ENCODE measurements at places on chromosomes 6 and 20.

DNA sequence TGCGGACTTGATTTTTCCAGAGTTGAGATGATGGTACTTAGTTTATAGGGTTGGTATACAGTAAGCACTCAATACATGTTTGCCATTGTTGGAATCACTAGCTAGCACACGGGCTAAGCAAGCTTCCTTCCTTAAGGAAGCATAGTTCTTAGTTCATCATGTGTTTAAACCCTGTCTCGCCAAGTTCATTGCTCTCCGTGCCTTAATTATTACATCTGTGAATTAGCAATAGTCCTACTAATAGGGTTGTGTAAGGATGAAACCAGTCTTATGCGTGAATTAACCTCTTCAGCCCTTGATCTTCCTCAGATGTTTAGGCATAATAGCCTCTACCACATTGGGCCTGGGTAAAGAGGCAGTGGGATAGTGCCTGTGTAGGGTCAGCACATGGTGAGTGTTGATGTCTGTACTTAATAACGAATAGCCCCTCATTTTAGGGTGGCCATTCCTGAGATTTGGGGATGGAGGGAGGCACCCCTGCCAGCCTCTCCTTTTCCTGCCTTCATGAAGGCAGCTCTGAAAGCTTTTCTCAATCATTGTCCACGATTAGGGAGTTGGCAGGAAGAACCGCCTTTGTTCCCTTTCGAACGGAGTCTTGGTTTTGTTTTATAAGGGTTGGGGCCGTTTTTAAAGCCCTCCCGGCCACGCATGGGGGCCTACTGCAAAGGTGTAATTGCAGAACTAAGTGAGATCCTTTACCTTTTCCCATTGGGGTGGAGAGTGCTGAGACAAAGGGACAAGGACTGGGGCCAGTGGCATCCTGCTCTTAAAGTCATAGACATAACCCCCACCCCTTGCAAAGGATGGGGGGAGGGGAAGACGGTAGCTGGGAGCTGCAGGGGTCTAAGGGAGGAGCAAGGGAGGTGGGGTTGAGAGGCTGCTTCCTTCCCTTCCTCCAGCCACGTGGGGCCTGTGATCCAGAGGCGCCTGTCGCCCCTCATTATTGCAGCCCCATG is 2.1 kb downstream of the DNMT3B start:
- no peak for DNase-seq

- DNase-seq, result no peak
Observed at GRCh38 chr6:84804720-84805119, 40.3 kb upstream of the TBX18 start.

- no peak for DNase-seq
Observed at GRCh38 chr6:1625794-1626435, 16.2 kb downstream of the FOXC1 start.

DNA sequence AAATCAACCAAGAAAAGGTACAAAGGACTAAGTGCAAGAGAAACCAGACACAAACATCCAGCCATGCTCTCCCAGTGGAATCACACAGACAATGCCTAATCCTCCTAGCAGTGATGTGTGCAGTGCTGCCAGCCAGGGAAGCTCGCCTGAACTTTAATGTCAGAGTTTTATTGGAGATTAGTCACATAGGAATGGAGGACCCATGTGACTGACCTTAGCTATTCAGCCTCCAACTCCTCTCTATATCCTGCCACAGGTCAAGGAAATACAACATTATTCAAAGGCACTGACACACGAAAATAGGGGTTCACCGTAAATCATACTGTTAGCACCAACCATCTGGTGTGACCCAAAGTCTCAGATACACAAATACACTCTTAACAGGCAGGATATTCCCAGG is 684.6 kb downstream of the DOK5 start:
- no peak for DNase-seq

DNA sequence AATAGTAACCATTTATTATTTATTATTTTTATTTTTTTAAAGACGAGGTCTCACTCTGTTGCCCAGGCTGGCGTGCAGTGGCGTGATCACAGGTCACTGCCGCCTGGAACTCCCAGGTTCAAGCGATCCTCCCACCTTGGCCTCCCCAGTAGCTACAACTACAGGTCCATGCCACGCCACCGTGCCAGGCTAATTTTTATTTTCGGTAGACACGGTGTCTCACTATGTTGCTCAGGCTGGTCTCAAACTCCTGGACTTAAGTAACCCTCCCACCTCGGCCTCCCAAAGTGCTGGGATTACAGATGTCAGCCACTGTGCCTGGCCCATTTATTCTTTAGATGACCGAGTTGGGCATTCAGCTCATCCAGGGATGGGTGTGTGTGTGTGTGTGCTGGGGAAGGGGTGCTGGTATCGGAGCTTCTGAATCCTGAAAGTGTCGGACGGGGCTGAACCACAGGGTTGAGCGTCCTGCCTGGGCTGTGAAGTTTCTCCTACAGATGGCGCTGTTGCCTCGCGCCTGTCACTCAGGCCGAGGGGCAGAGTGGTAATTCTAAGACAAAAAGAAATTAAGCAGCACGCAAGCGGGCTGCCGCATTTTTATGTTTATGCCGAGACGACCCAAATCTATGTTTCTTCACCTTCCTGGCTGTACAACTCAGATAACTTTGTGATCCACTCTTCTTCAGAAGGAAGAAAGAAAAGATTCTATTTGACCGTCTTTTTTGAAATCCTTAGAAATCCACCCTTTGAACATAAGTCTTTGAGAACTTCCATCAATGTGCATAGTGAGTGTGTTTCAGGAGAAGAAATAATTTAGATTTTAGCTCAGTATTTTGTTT is 252.8 kb downstream of the CDH26 start:
- DNase-seq, result peak; percentile 14

DNA sequence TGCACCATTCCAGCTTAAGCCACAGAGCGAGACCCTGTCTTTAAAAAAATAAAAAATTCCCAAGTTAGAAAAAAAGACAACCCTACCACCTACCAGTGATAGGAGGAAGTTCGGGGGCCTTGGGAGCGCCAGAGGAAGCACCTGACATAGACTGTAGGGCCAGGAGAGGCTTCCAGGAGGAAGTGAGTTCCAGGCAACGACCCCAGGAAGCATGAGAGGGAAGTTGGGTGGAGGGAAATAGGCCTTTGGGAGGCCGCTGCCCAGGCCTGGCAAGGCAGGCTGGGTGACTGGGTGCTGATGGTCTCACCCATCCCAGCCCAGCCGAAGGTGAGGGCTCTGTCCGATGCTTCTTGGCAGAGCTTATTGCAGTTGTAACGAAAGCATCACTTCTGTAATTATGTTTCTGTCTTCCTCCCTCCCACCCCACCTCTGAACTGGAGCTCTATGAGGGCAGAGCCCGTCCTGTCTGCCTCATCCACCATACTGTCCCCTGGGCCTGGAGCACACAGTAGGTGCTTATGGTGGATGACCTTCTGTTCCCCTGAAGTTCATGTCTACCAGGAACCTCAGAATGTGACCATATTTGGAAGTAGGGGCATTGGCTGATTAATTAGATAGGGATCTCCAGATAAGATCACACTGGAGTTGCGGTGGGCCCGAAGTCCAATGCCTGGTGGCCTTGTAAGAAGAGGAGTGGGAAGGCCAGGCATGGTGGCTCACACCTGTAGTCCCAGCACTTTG is 54.1 kb downstream of the UBE2V1 start:
- no peak for DNase-seq

GRCh38 chr6:32116674-32117073 is 7.5 kb upstream of the TNXB start:
- no peak for DNase-seq

DNA sequence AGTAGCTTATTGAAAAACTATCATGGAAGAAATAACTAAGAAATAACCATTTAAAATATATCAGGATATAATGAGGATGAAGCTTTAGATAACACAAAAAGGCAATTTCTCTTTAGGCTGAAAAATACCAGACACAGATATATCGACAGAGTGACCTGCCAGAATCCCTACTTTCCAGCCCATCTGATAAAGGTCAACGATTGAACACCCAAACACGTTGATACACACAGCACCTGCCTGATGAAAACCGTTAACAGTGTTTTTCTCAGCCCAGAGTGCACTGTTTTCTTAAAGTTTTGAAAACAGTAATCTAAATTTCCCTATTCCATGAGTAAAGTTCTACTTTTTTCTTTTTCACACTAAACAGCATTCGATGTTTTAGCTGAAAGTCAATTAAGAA is 143.1 kb upstream of the ESR1 start:
- no peak for DNase-seq

GRCh38 chr6:21754891-21755290 is 161.3 kb downstream of the SOX4 start:
- no peak for DNase-seq

- no peak for DNase-seq
Observed at GRCh38 chr6:48048451-48049146, 62.4 kb downstream of the PTCHD4 start.

DNA sequence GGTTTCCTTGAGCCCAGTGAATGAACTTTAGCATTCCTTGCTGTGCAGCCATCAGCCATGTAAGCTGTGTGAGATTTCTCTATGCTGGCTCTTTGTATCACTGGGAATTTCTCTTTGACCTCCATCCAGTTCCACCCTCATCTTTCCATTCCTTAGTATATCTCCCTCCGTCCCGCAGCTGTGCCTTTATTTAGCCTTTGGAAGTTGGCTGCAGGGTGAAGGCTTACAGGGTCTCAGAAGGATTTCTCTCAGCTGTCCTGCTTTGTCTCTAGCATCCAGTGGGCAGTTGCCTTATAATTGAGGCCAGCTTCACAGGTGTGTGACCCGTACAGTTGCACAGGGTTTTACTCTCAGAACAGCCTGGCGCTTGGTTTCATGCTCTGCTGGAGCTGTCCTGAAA is 144.3 kb downstream of the PXDC1 start:
- no peak for DNase-seq

DNA sequence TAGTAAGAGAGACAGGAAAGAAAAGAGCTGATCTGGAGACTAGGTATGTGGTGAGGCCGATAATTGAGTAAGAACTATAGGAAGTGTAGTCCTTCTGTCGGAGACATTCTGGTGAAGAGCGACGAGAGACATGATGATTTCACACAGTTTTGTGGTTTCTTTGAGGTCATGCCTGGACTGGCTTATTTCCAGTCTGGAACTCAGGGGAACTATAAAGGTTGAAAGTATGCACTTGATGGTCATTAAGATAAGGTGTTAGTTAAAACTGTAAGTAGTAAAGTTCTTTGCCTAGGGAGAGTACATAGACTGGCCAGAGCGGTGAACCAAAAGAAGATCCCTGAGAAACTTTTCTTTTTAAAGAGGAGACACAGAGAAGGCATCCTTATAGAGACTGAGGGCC is 68.8 kb downstream of the RFX6 start:
- no peak for DNase-seq

DNA sequence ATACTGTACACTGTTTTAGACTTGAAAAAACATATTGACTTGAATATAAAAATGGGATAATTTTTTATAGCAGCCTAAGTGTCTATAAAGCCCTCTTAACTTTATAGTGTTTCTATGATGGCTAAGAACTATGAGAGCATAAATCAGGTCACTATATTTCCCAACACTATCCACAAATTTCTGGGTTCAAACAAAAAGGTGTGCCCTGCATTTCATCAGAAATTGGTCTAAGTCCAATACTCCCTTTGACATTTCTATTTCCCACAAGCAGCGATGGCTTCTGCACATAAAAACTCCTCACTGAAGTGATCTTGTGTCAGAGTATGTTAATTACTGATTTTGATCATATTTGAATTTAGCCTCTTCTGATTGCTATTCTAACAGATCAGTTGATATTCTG is 143.9 kb downstream of the WDR27 start:
- no peak for DNase-seq

- no peak for DNase-seq
Observed at GRCh38 chr20:9220874-9221547, 152.1 kb downstream of the PLCB4 start.

- peak; percentile 19 for DNase-seq
Observed at GRCh38 chr6:26183581-26184366, 96.5 kb downstream of the HFE start.

GRCh38 chr6:193773-194310 is 98.4 kb upstream of the DUSP22 start:
- DNase-seq, result no peak

GRCh38 chr6:162817196-162817595 is 89.4 kb downstream of the PACRG start:
- DNase-seq, result no peak

GRCh38 chr20:34562641-34563040 is 4.1 kb downstream of the MAP1LC3A start:
- DNase-seq, result no peak

DNA sequence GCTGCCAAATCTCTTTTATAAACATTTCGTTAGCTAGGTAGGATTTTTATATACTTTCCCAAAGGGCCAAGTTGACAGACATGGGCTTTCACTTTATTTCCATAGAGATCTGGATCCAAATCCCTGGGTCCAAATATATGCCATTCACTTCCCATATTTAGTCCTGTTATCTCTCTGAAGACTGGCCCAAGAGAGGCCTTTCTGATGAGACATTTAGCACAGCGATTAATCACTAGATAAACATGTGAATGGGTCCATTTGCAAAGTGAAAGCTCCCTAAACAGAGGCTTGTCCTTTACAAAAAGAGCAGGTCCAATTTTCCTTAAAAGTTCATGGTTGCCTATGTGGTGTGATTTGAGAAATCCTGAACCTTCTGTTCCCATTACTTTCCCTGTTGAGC is 132.6 kb downstream of the TRMT11 start:
- no peak for DNase-seq

GRCh38 chr6:169409742-169410312 is 156.2 kb upstream of the THBS2 start:
- no peak for DNase-seq

GRCh38 chr6:160174681-160175080 is 53.1 kb downstream of the SLC22A1 start:
- no peak for DNase-seq

GRCh38 chr6:8481727-8482126 is 46.4 kb upstream of the SLC35B3 start:
- DNase-seq, result no peak

GRCh38 chr20:33127422-33128097 is 40.4 kb upstream of the BPIFA2 start:
- DNase-seq, result no peak

DNA sequence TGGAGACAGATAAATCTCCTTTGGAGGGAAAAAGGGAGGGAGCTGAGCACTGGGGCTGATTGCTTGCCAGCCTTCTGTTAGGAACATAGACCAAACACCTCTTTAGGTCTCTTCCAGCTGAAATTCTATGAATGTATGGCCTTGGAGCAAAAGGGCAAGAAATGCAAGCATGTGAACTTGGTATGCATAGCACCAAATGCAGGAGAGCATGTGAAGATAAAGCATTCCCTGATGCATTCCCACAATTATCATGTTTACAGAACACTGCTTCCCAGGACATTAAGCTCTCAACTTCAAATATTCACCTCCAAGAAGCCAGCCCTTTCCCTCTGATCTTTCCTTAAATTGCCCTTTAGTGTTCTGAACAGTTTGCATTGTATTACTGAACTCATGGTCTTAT is 15.6 kb downstream of the RIPOR2 start:
- no peak for DNase-seq

GRCh38 chr6:149285626-149286025 is 31.9 kb upstream of the TAB2 start:
- DNase-seq, result no peak

All from stimulated activated CD8-positive, alpha-beta memory T cell treated with anti-CD3 and anti-CD28 coated beads, Interleukin-15, amount 100 ng/mL, for 4 hours (primary cell).